Naive B cell (primary cell): ENCODE measurements at places on chromosomes 6 and 20. TPM values are rescaled to one million over a fixed set of nuclear protein-coding genes. Genes with fewer than 3 reads are reported as not detected.
A peak's percentile ranks its signal among the peaks of the same experiment; 100 is the strongest.

DNA sequence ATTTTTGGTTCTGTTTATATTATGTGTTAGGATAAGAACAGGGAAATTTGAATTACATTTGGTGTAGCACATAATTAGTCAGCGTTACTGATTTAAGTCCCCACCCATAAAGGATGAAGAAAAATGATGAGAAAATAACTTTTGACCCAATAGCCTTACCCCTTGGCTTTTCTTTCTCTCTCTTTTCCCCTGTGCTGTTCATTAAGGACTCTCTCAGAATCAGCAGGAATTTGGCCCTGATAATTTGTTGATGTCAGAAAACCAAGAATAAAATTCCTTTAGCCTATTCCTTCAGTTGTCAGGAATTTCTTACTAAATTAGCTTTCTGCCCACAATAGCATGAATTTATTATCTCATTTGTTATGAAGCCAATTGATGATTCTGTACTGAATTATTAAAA, 18.5 kb downstream of the PLCB1 start:
- no peak overlapping the region for H3K27ac ChIP-seq
- H3K36me3 ChIP-seq, result no peaks in the 10 kb centered on the region
- no peak for DNase-seq
- H3K27me3 ChIP-seq, result no peaks in the 10 kb centered on the region
- no peaks in the 10 kb centered on the region for H3K4me1 ChIP-seq

DNA sequence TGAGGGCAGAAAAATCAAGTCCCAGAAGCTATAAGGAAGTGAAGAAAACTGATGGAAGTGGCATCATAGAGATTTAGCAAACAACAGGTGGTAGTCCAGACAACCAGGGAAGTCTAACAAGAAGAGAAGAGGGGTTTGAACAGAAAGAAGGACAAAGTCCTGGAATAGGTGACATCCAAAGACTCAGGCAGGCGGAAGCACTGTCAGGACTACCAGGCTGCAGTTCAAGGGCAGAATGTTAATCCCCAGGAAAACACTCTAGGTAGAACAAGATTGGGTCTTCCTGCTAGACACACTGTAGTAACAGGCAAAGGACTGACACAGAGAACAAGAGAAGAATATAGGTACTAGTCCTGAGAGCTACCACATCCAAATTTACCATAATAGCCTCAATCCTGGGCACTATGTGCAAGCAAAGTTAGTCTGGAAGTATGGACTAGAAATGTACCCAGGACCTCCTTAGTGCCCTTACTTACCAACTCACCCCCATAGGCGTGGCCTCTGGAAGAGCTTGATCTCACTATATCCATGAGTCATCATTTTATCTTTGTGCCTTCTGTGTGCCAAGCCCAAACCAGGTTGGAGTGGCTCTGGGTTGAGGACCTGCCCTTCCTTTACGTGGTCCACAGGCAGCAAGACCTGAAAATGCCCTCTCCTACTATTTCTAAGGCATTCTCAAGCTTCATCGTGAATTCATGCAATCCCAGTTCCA, 2.2 kb upstream of the EPB41L2 start:
- H3K4me1 ChIP-seq, result peaks cover 26% of the 10 kb centered on the region
- H3K4me3 ChIP-seq, result no peak overlapping the region
- DNase-seq, result no peak
- peak overlapping the region; percentile 48 for H3K27ac ChIP-seq
- peaks cover 6% of the 10 kb centered on the region for H3K36me3 ChIP-seq

- DNase-seq, result no peak
- H3K36me3 ChIP-seq, result no peaks in the 10 kb centered on the region
- H3K27ac ChIP-seq, result no peak overlapping the region
- peaks cover 12% of the 10 kb centered on the region for H3K4me1 ChIP-seq
These were observed 3.0 kb downstream of the THBD start for GRCh38 chr20:23046431-23046830.

- no peak overlapping the region for H3K27ac ChIP-seq
- H3K4me1 ChIP-seq, result peaks cover 11% of the 10 kb centered on the region
- no peaks in the 10 kb centered on the region for H3K27me3 ChIP-seq
These were observed 61.9 kb upstream of the AKIRIN2 start for GRCh38 chr6:87763901-87764300.

GRCh38 chr6:129575378-129576118, 134.4 kb downstream of the ARHGAP18 start:
- H3K27ac ChIP-seq, result no peak overlapping the region
- peaks cover 6% of the 10 kb centered on the region for H3K4me1 ChIP-seq
- peaks cover 12% of the 10 kb centered on the region for H3K36me3 ChIP-seq
- no peaks in the 10 kb centered on the region for H3K27me3 ChIP-seq
- no peak for DNase-seq
- no peak overlapping the region for H3K4me3 ChIP-seq

DNA sequence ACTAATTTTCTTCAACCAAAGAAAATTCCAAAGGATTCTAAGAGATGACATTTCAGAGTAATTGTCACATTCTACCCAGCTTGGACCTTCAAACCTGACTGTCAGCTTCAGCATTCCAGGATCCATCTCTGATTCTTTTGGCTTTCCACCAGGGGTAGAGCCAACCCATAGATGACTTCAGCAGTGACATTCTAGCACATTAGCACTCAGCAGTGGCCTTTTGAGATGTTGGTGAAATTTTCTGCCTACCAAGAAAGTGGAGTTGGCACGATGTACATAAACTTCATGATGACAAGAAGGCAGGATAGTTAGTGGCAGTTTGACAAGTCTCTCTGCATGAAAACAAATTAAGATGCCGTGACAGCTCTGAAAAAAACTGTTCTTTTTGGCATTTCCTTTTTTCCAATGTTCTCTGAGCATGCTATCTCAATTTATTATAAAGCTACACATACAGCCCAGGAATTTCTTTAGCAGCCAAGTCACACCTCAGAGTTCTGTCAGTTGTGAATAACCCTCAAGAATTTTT, 466.5 kb upstream of the RNF217 start:
- no peak overlapping the region for H3K27ac ChIP-seq
- H3K4me1 ChIP-seq, result no peaks in the 10 kb centered on the region
- no peaks in the 10 kb centered on the region for H3K27me3 ChIP-seq
- no peak overlapping the region for H3K4me3 ChIP-seq
- no peaks in the 10 kb centered on the region for H3K36me3 ChIP-seq

DNA sequence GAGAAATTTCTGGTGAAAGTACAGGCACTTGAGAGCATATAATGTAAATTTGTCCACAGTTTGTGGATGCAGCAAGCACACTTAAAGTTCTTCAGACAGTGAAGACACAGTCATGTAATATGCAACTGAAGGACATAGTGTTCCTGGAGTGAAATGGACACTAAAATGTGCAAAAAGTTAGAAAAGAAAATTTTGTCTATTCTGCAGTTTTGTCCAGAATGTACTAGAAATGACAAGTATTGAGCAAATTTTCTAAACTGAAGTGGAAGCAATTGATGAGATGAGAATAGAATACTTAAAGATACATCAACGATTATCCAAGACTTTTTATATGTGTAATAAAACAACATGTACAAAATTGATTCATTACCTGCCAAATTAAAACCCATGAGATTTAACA, 647.0 kb upstream of the IMPG1 start:
- no peaks in the 10 kb centered on the region for H3K27me3 ChIP-seq
- no peak overlapping the region for H3K4me3 ChIP-seq
- DNase-seq, result no peak
- H3K4me1 ChIP-seq, result no peaks in the 10 kb centered on the region
- H3K27ac ChIP-seq, result no peak overlapping the region
- H3K36me3 ChIP-seq, result no peaks in the 10 kb centered on the region

DNA sequence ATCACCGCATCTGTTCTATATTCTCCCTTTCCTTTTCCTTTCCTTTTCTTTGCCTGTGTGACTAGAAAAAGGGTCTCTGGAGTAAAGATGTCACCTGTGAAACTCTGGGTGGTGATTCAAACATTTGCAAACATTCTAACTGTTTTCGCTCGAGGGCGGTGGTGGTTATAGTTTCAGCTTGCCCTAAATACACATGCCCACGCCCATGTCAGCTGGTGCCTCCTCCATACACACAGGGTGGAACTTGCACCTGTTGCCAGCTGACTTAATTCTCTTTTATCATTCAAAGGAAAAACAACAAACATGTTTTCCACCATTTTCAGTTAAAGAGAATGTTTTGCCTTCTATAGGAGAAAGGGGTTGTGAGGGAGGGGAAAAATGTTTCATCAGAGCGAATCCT, 381.9 kb upstream of the ARID1B start:
- no peaks in the 10 kb centered on the region for H3K27me3 ChIP-seq
- peak overlapping the region; percentile 62 for H3K4me3 ChIP-seq
- H3K4me1 ChIP-seq, result peaks cover 51% of the 10 kb centered on the region
- no peaks in the 10 kb centered on the region for H3K36me3 ChIP-seq

DNA sequence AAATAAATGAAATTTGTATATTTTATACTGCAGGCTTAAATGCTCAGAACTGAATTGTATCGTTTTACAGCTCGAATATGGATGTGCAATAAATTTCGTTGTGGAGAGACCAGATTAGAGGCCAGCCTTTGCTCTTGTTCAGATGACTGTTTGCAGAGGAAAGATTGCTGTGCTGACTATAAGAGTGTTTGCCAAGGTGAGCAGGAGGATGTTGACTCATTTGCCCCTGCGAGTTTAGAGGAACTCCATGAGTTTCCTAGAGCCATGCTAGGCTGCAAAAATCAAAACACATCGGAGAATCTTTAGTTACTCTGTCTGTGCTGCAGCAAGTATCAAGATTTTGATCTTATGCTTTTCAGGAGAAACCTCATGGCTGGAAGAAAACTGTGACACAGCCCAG, 15.4 kb downstream of the ENPP3 start:
- no peaks in the 10 kb centered on the region for H3K36me3 ChIP-seq
- peaks cover 5% of the 10 kb centered on the region for H3K4me1 ChIP-seq
- DNase-seq, result no peak
- H3K4me3 ChIP-seq, result no peak overlapping the region
- H3K27ac ChIP-seq, result no peak overlapping the region

- no peak overlapping the region for H3K4me3 ChIP-seq
- no peak for DNase-seq
- no peak overlapping the region for H3K27ac ChIP-seq
- no peaks in the 10 kb centered on the region for H3K4me1 ChIP-seq
These were observed 14.2 kb downstream of the MAP7 start for GRCh38 chr6:136535880-136536650.

GRCh38 chr20:50395251-50395729, 114.9 kb upstream of the PTPN1 start:
- no peak overlapping the region for H3K27ac ChIP-seq
- H3K27me3 ChIP-seq, result peaks cover 25% of the 10 kb centered on the region
- H3K4me3 ChIP-seq, result no peak overlapping the region
- peaks cover 10% of the 10 kb centered on the region for H3K4me1 ChIP-seq

DNA sequence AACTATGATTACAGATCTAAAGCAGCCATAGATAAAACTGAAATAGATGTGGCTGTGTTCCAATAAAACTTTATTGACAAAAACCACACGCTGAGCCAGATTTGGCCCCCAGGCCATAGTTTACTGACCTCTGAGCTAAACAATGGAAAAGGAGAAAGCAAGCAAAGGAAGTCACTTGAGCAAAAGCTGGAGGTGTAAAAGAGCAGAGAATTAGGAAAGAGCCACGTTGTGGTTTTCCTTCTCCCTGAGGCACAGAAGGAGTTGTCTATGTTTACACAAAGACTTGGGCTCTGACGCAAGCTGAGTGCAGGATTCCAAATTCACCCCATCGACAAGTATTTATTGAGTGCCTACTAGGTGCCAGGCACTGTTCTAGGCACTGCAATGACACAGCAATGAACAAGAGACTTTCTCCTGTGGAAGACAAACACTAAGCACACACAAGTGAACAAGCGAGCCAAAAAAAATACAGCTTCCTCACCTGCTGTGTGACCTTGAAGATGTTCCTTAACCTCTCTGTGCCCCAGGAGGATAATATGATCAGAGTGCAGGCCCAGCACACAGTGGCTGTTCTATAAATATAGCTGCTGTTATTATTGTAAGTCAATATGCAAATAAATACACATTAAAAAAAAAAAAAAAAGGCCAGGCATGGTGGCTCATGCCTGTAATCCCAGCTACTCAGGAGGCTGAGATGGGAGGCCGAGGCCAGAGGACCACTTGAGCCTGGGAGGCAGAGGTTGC, 75.4 kb upstream of the PTPN1 start:
- no peaks in the 10 kb centered on the region for H3K36me3 ChIP-seq
- DNase-seq, result no peak
- peaks cover 47% of the 10 kb centered on the region for H3K27me3 ChIP-seq

DNA sequence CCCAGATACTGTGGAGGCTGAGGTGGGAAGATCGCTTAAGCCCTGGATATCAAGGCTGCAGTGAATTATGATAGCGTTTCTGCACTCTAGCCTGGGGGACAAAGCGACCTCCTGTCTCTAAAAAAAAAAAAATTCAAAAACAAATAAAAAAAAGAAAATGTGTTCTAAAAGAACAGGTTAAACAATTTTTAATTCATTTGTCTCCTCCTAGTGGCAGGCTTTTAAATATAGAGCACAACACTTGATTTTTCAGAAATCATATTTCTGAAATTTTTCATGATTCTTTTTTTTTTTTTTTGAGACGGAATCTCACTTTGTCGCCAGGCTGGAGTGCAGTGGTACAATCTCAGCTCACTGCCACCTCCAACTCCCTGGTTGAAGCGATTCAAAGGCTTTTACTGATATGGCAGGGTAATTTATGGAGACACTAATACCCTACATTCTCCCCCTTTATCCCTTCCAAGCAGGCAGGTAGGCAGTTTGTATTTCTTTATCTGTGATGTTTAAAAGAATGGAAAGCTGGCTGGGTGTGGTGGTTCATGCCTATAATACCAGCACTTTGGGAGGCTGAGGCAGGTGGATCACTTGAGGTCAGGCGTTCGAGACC, 8.7 kb upstream of the GTF3C6 start:
- H3K27ac ChIP-seq, result no peak overlapping the region
- no peaks in the 10 kb centered on the region for H3K36me3 ChIP-seq
- no peaks in the 10 kb centered on the region for H3K27me3 ChIP-seq
- no peak overlapping the region for H3K4me3 ChIP-seq
- H3K4me1 ChIP-seq, result no peaks in the 10 kb centered on the region

ABT1 gene
- polyA plus RNA-seq, result 49.5 TPM

SMOC2 gene
- polyA plus RNA-seq, result 0.34 TPM

DEF6 gene
- 62.0 TPM for polyA plus RNA-seq

CLDN20 gene
- not detected for polyA plus RNA-seq
